ENCODE measurements at places on chromosomes 1 and 21. TPM values are rescaled to one million over a fixed set of nuclear protein-coding genes. Genes with fewer than 3 reads are reported as not detected.

RNF186 gene
- not detected for total RNA-seq

PTPN22 gene
- 3.1 TPM for total RNA-seq

VHLL gene
- not detected for total RNA-seq

KCNA3 gene
- total RNA-seq = not detected

NCAM2 gene
- total RNA-seq = 0.05 TPM

CYP4A11 gene
- not detected for total RNA-seq

NPHS2 gene
- total RNA-seq = not detected

All from mammary microvascular endothelial cell (primary cell).